ENCODE measurements at places on chromosomes 3 and 15.

DNA sequence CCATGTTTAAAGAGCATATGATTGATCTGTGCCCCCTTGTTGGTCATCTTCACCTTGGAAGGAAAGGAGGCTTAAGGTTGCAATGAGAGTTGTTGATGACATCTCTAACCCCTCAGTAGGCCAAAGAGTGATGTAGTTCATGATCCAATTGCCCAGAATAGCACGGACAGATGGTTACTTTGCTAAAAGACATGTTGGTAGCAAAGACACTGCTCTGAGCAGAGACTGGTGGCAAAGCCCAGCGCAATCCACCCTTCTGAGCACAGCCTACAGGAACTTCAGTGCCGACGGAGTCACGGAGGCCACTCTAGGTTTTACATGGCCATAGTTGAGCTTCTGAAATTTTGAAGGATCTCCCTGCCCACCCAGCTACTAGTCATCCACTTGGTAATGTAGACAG, 21.8 kb downstream of the FBXO45 start:
- DNase-seq, result no peak

- DNase-seq, result no peak
These were observed 27.1 kb downstream of the KY start for GRCh38 chr3:134623615-134624245.

GRCh38 chr3:69490235-69490634, 104.3 kb upstream of the FRMD4B start:
- DNase-seq, result no peak

DNA sequence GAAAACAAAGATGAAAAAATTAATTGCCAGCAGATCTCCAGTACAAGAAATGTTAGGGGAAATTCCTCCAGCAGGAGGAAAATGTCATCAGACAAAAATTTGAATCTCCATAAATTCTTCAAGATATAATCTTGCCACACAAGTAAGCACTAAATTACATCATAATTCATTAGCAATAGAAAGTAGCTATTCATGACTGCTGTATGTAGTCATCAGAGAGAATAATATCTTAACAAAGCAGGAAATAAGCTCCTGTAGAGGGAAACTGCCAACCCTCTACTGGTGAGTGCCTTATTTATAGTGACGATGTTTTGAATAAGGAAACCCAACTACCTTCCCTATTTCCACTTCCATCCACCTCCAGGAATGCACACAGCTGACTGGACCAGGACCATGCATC, 15.8 kb upstream of the SLC27A2 start:
- no peak for DNase-seq

DNA sequence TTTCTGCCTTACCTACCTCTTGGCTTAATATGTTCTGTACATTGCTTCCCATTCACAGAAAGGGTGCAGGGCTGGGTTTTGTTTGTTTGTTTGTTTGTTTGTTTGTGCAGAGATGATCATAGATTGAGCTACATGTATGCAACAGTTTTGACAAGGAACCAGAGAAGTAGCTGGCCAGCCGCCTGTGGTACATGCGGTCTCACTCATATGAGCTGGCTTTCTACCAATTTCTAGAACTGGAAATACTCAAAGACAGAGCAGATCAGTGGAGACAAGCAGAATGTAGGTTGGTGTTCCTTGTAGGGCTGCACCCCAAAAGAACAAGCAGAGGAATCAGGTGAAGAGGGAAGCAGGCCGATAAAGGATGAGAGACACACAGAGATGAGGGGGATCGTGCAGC, 502.7 kb downstream of the SOX2 start:
- DNase-seq, result no peak

DNA sequence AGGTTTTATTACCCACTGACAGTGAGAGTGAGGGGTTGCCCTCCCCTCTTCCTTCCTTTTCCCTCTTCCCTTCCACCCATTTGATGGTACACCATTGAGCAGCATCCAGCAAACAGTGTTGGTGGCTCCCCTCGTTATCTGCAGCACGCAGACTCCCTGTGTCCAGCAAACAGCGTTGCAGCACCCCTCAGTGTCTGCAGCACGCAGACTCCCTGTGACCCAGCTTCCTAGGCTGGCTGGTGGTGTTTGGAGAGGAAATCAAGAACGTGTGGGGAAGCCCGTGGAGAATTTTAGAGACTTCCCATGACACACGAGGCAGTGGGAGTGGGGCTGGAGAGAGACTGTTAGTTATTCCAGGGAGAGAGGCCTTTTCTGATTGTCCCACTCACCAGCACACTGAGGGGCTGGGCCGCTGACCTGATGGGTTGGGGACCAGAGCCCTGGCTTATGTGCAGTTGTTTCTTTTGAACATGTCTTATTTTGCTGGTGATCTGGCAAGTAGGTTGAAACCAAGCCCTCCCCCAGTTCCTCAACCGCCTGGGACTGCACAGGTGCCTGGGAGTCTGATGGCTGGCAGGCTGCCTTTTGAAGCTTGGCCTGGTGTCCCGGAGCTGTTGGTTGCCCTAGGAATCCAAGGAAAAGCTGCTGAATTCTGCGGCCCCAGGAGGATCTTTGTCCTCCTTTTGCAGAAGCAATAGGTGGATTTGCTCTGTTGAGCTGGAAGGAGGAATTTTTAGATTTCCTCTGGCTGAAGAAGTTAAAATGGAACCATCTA, 19.0 kb downstream of the APBA2 start:
- DNase-seq, result no peak

All from NCI-H1436 (cell line).